ENCODE measurements at places on chromosomes 11 and 22.

- peak; percentile 78 for DNase-seq
Observed at GRCh38 chr11:2301631-2302305, at the start of the genes C11orf21 and TSPAN32. Gene C11orf21 (minus strand): TSS chr11:2301918. CDS start chr11:2301808, 110 bp downstream. Gene TSPAN32 (plus strand): TSS chr11:2302013. CDS start chr11:2302150, 137 bp downstream.

DNA sequence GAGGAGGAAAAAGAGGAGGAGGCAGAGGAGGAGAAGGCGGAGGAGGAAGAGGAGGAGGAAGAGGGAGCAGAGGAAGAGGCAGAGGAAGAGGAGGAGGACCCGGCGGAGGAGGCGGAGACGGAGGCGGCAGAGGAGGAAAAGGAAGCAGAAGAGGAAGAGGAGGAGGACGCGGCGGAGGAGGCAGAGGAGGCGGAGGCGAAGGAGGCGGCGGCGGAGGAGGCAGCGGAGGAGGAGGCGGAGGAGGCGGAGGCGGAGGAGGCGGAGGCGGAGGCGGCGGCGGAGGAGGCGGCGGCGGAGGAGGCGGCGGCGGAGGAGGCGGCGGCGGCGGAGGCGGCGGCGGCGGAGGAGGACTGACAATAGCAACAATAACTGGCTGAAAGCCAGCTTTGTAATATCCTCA is 616.6 kb downstream of the TBC1D22A start:
- no peak for DNase-seq

GRCh38 chr22:42277988-42278776 is 7.7 kb upstream of the TCF20 start:
- no peak for DNase-seq

- DNase-seq: no peak
Observed at GRCh38 chr11:77287136-77287535, 14.3 kb downstream of the GDPD4 start.

DNA sequence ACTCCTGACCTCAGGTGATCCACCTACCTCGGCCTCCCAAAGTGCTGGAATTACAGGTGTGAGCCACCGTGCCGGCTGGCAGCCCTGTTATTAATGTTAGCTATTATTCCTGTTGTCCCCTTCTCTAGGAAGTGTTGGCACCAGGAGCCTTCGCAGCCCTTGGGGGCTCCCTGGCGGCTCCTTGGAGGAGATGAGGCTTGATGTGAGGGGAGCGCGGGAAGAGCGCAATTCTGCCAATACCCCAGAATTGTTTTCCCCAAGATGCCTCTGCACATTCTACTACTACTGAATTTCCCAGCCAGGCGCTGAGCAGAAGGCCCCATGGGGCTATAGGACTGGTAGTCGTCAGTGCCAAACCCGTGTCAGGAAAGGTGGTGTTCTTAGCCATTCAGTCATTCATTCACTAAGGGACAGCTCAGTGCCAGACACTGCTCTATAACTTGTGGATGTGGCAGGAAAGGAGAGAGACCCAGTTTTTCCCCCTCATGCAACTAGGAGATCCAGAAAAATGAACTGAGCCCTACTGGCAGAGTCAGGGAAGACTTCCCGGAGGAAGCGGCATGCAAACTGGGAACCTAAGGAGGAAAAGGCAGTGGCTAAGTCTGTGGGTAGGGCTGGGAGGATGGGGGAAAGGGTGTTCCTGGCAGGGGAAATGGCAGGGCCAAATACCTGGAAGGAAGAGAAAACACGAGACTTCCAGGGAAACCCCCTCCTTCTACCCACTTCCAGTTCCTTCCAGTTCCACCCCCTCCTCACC is 3.5 kb downstream of the FBLN1 start:
- DNase-seq: no peak

DNA sequence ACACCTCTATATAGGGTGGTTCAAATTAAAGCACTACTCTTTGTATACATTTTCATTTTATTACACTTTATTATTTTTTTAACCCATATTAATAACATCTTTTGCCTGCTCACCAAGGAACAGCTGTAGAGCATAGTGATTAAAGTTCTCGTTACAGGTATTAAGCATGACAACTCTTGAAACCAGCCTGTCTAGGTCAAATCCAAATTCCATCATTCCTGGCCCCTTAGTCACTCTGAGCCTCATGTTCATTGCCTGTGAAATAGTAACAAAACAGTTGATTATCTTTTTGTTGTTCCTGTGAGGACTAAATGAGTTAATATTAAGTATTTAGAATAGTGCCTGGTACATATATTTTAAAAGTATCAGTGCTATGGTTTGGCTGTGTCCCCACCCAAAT is 334.5 kb downstream of the RAB38 start:
- no peak for DNase-seq
